Liver (tissue), 10 donors: ENCODE measurements at places on chromosomes 7 and 10. TPM values are rescaled to one million over a fixed set of nuclear protein-coding genes. Genes with fewer than 3 reads are reported as not detected.

- H3K27ac ChIP-seq = no peak overlapping the region
- H3K4me1 ChIP-seq = no peaks in the 10 kb centered on the region
- H3K27me3 ChIP-seq = no peaks in the 10 kb centered on the region
- no peaks in the 10 kb centered on the region for H3K36me3 ChIP-seq
- H3K4me3 ChIP-seq = no peak overlapping the region
- no peak for DNase-seq
Measured at GRCh38 chr7:96747418-96747940, 37.8 kb upstream of the SEM1 start.

RBP3 gene
- total RNA-seq = not detected

GRCh38 chr7:55946545-55946944 is 5.1 kb upstream of the MRPS17 start:
- H3K27ac ChIP-seq = no peak overlapping the region
- H3K4me1 ChIP-seq = no peaks in the 10 kb centered on the region
- DNase-seq = no peak
- H3K36me3 ChIP-seq = peaks cover 1% of the 10 kb centered on the region
- no peaks in the 10 kb centered on the region for H3K27me3 ChIP-seq

DNA sequence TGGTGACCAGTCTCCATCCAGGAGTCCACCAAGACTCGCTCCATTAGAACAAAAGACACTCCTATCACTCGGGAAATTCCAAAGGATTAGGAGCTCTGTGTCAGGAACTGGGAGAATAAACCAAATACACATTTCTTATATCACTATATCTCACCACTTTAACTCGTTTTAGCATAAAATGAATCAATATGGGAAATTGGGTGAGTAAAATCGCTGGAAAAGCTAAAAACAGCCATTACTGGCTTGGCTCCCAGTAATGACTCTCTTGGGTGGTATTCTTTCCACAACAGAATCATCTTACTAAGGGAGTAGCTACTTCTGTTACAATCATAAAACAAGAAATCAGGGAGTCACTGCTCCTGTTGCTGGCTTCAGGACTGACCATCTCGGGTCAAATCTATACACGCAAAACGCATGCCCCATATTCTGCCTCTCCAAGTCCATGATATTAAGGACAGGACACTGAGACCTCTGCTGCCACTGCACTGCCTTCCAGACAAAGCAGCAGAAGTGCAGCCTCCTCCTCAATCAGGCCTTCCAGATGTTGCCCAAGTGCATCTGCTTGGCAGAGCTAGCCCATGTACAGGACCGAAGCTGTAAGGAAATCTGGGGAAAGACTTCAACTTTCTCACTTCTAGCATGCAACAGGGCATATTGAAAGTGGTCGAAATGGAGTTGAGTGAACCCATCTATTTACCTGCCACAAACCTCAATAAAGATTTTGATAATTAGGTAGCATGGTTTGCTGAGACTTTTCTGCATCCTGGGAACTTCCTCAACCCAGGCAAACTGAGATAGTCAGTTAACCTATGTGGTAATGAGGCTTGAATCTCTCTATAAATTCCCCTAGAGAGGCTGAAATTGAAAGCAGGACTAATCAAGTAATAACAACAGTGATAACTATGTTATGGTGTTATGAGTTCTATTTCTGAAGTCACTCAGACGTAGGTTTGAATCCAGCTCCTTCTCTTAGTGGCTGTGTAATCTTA is 14.4 kb upstream of the PANK1 start:
- peaks cover 8% of the 10 kb centered on the region for H3K4me1 ChIP-seq
- no peak for DNase-seq
- H3K36me3 ChIP-seq = no peaks in the 10 kb centered on the region
- no peaks in the 10 kb centered on the region for H3K27me3 ChIP-seq
- no peak overlapping the region for H3K4me3 ChIP-seq
- no peak overlapping the region for H3K27ac ChIP-seq

GRCh38 chr10:58239561-58240169 is 28.0 kb downstream of the IPMK start:
- H3K4me1 ChIP-seq = no peaks in the 10 kb centered on the region
- H3K27me3 ChIP-seq = no peaks in the 10 kb centered on the region
- peaks cover 2% of the 10 kb centered on the region for H3K36me3 ChIP-seq
- no peak for DNase-seq

ANKMY2 gene
- 11.4 TPM for total RNA-seq

ZCCHC24 gene
- total RNA-seq = 7.8 TPM

DNA sequence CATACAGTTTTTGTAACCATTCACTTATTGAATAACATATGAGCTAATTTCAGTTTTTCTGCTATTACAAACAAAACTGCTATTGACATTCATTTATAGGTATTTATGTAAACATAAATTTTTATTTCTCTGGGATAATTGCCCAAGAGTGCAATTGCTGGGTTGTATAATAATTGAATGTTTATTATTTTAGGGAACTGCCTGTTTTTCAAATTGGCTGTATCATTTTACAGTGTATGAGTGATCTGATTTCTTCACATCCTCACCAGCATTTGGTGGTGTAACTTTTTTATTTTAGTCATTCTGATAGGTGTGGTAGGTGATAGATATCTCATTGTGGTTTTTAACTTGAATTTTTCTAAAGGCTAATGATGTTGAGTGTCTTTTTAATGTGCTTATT is 26.4 kb downstream of the KIF11 start:
- no peaks in the 10 kb centered on the region for H3K4me1 ChIP-seq
- peaks cover 3% of the 10 kb centered on the region for H3K36me3 ChIP-seq
- no peak overlapping the region for H3K4me3 ChIP-seq
- H3K27ac ChIP-seq = no peak overlapping the region
- no peaks in the 10 kb centered on the region for H3K27me3 ChIP-seq

PNLIPRP2 gene
- total RNA-seq = not detected
